ENCODE measurements at places on chromosomes 13 and 19.

DNA sequence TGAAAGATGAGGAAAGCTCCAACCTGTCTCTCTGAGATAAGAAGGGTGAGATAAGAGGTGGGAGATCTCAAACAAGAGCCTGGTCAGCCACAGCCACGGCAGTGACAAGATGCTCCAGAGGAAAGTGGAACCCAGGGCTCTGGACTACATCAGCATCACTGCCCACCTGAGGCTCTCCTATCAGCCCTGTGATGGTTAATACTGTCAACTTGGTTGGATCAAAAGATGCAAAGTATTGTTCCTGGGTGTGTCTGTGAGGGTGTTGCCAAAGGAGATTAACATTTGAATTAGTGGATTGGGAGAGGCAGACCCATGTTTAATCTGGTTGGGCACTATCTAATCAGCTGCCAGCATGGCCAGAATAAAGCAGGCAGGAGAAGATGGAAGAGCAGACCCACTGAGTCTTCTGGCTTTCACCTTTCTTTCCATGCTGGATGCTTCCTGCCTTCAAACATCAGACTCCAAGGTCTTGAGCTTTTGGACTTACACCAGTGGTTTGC lies 476.6 kb upstream of the NBEA start:
- no peak for DNase-seq

DNA sequence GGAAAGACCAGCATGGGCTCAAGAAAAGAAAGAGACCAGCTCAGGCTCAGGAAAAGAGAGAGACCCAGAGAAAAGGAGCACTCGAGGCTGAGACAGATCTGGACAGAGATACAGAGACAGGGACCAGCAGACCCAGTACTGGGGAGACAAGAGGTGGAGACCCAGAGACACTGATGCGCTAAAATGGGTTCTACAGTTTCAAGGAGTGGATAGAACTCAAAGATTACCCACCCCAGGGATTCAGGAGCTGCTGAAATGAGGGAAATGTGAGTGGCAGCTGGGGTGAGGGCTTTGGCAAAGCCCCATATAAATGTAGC lies 609 bp upstream of the ZSCAN18 start:
- DNase-seq: no peak

DNA sequence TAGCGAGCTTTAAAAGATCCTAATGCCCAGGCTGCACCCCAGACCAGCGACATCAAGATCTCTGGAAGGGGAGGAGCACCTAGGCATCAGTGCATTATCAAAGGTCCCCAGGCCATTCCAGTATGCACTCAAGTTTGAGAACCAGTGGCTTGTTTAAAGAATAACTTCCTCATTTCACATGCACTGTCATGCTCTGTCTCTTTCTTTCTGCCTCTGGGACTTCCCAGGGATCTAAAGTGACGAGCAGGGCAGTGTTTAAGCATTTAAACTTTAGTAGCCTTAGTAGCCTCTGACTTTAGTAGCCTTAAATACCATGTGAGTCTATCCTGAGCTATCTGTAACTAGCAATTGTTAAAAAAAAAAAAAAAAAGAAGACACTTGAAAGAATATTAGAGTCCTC lies 8.9 kb upstream of the FARP1 start:
- DNase-seq: no peak

DNA sequence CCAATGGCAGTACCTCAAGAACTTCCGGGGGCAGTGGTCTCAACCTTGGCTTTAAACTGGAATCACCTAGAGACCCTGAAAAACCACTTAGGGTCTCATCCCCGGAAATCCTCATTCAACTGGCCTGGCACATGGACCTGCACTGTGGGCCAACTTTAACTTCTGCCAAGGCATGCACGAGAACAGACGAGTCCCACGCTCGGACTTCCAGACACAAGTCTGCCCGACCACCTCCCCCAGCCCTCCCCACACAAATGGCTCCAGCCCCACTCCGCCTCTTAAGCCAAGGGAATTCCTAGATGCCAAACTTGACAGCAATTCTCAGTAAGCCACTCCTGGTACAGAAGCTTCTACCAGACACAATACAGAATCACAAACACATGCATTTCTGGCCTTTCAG lies 114.0 kb downstream of the STK24 start:
- no peak for DNase-seq

DNA sequence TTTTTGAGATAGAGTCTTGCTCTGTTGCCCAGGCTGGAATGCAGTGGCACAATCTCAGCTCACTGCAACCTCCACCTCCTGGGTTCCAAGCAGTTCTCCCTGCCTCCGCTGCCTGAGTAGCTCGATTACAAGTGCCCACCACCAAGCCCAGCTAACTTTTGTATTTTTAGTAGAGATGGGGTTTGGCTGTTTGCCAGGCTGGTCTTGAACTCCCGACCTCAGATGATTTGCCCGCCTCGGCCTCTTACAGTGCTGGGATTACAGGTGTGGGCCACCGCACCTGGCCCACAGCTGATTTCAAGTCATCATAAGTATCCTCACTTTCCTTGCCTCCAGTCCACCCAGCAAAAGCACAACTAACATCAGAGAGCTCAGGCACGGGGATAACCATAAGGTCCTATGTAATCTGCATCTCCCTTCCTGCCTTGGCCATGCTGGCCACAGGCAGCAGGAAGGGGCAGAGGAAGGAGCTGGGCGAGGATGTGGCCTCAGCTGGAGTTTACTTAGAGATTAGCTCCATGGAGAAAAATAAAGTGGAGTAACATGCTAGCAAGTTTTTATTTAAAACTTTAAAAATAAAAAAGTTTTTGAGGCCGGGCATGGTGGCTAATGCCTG lies 22.9 kb upstream of the ADGRE1 start:
- DNase-seq: no peak

DNA sequence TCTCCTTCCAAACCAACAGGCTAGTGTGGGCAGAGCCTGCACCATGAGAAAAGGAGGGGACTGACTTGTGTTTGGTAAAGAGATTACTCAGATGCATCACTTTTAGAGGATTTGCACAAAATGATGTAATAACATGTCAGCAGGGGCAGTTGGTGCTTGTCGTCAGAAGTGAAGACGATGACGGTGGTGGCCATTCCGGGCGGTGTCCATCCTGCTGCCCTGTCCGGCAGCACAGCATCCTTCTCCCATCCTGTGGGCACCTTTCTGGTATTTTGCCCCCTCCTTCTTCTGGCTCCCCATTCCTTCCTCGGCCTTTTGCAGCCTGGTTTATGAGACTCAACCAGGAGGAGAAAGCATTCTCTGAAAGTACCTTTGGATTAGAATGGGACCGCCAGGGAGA lies 160.1 kb downstream of the TEX29 start:
- no peak for DNase-seq

- DNase-seq: no peak
Observed at GRCh38 chr19:47161876-47162489, 31.3 kb downstream of the SAE1 start.

GRCh38 chr13:48449656-48450055 lies 36.7 kb upstream of the LPAR6 start:
- no peak for DNase-seq

- no peak for DNase-seq
Observed at GRCh38 chr19:42301646-42302203, at the start of gene PRR19. Gene PRR19 (plus strand): TSS chr19:42302132. CDS start chr19:42309585, 7,453 bp downstream.

GRCh38 chr19:55667511-55667910 lies 7.5 kb upstream of the EPN1 start:
- no peak for DNase-seq

Measured in AG09319 (cell line).